ENCODE measurements at places on chromosomes 12 and 14.
A peak's percentile ranks its signal among the peaks of the same experiment; 100 is the strongest.

GRCh38 chr14:98198385-98198784, 1073.6 kb downstream of the BCL11B start:
- no peak for DNase-seq

- DNase-seq, result peak; percentile 73
Measured at GRCh38 chr14:49865431-49865859, 12.9 kb upstream of the NEMF start.

- DNase-seq, result no peak
Measured at GRCh38 chr12:66979251-66979650, 289.9 kb upstream of the CAND1 start.

DNA sequence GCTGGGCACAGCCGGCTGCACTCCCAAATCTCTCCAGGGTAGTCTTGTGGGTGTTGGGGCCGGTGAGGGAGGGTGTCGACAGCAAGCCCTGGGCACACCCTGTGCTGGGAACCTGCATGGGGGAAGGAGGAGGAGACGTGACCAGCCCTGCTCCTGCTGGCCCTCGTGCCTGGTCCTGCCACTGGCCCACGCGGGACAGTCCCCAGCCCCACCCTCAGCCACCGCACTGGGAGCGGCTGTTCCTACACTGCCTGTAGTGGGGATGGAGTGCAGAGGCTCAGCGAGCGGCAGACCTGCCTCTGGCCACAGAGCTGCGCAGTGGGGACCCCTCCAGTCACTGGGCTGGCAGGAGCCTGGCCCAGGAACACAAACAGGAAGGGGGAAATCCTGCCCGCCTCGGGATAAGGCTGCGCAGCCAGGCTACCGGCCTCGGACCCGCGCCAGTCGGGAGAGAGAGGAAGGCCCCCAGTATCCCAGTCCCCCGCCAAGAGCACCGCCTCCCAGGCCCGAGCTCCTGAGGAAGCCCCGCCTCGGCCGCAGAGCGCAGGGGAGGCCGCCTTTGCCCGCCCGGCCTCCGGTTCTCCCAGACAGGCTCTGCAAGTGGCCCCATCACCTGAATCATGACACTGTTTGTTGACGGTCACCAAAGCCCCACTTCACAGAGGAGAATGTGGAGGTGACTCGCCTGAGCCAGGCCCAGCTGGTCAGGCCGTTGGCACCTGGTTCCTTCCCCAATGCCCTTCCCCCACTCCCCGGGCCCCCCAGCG, 10.6 kb downstream of the AHNAK2 start:
- DNase-seq, result no peak

- DNase-seq, result no peak
Measured at GRCh38 chr12:102425109-102426039, 55.0 kb downstream of the IGF1 start.

- no peak for DNase-seq
Measured at GRCh38 chr12:111454716-111455447, 49.2 kb downstream of the SH2B3 start.

DNA sequence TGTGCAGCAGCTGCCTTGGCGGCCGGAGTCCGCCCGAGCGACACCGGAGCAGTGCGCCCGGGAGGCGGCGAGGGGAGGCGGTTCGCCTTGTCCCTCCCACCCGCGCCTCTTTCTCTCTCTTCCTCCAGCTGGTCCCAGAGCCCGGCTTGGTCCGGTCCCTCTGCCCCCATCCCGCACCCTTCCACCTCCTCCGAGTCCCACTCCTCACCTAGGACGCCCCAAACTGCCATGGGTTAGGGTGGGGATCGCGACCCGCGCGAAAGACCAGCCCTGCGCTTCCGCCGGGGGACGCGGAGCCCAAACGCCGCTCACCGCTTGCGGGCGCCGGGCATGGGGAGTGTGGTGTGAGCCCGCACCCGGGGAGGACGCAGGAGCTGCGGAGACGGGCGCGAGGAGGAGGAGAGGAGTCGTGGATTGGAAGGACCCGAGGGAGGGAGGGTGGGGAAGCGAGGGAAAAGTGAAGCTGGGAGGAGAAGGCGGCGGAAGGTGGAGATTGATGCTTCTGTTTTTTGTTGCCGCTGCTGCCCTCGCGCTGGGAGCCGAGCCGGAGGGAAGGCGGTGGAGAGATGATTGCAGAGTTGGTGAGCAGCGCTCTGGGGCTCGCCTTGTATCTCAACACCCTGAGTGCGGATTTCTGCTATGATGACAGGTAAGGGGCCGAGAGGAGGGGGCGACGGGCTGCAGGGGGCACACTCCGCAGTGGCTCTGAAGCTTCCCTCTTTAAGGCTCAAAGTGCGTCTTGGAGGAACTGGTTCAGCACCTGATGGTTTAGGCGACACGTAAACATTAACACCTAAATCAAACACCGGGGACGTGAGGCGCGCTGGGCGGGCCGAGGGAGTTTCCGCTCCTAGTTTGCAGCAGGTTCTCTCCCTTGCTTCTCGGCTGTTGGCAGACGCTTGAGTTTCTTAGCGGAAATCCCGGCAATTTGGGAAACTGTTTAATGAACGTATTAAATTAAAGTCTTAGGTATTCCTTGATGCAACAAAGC, 610 bp downstream of the TMTC2 start:
- peak; percentile 49 for DNase-seq

- DNase-seq, result no peak
Measured at GRCh38 chr14:22466491-22466890, 122.5 kb downstream of the DAD1 start.

DNA sequence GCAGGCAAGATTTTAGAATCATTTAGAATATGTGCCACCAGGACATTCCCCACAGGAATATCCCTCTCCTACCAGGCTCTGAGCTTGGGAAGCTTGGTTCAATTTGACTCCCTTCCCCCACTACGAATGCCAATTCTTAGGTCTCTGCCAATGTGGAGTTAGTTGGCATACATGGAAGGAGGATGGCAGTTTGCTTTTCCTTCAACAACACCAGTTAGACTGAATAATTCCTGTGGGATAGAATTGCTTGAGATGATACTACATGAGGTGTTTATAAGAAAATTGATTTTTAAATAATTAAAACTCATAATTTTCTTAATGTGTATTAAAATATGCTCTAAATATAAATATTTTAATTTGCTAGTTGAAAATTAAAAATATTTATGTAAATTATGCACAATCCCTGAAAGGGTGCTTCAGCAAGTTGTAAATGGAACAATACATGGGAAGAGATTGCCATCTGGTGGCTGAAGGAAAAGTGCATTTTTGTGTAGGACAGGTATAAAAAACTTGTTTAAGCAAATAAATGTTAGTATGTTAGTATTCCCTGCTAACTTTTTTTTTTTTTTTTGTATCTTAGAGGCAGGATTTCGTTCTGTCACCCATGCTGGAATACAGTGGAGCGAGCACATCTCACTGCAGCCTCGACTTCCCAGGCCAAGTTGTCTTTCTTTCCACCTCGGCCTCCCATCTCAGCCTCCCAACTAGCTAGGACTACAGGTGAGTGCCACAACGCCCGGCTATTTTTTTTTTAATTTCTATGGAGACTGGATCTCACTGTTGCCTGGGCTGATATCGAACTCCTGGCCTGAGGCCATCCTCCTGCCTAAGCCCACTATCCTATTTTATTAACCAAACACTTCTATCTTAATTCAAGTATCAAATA, 25.8 kb upstream of the STRAP start:
- DNase-seq, result peak; percentile 41

DNA sequence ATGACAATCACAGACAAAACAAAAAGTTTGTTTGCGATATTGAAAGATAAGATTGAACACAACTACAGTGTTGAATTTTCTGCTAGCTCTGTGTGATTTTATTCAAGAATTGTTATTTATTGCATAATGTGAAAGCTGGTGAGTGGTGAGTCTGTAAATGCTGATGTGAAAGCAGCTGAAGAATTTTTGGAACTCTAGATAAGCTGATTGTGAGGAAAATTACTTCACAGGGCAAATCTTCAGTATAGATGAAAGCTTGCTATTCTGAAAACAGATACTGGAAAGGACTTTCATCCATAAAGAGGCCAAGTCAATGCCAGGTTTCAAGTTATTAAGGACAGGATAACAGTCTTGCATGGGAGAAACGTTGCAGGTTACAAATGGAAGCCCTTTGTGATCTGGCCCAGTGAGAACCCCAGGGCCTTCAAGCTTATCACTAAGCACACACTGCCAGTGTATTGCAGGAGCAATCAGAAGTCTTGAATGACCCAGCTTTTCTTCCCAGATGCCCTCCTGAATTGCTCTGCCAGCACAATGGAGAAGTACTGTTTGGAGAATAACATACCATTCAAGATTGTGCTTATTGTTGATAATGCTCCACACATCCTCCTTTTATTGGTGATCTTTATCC, 153.7 kb downstream of the PCNX1 start:
- no peak for DNase-seq

- DNase-seq, result no peak
Measured at GRCh38 chr12:123713398-123713797, 1.2 kb downstream of the ATP6V0A2 start.

- DNase-seq, result no peak
Measured at GRCh38 chr14:20614038-20614840, 23.1 kb upstream of the RNASE12 start.

DNA sequence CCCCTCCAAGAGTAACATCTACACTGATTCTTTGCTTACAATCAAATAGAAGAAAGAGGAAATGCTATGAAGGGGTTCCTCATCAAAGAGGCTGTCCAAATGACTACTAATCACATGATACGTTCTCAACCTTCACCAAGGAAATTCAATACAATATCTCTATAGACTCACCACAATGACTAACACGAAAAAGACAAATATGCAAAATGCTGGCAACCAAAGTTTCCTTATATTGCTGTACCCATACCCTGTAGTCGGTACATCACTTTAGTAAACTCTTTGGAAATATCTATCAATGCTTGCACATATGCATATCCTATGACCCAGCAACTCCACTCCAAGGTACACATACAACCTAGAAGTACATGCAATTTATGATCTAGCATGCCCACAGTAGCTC, 1296.6 kb downstream of the AACS start:
- no peak for DNase-seq

- no peak for DNase-seq
Measured at GRCh38 chr14:39880106-39880695, 448.0 kb upstream of the FBXO33 start.

- no peak for DNase-seq
Measured at GRCh38 chr12:55663391-55663790, 26.7 kb downstream of the OR10P1 start.

DNA sequence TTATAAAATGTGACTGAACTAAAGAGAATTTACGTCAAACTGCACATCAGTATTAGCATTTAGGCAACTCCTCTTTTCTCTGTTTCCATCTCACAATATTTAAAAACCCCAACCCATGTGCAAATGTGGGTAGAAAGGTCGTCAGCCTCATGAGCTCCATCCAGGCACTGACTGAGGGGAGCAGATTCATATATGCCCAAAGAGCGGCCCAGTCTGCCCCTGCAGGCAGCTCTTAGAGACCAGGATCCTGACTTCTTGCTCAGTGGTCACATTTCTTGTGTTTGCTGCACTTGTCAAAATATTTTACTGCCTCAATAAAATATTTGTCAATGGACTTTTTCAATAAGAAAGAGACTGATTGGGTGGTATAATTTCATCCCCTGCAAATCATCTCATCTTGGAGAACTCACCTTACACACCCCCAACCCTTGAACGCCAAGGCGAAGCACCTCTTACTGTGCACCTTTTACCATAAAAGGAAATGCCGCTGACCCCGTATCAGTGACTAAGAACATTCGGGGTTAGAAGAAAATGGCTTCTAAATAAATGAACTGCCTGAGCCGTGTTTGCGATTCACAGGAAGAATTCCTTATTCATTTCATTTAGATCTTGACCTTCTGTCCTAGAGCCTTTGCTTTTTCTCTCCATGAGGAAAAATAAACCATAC, 418.8 kb downstream of the BCL11B start:
- DNase-seq, result no peak

- peak; percentile 53 for DNase-seq
Measured at GRCh38 chr12:546920-547845, 87.4 kb downstream of the B4GALNT3 start.

GRCh38 chr12:80190001-80190400, 90.7 kb downstream of the OTOGL start:
- no peak for DNase-seq

DNA sequence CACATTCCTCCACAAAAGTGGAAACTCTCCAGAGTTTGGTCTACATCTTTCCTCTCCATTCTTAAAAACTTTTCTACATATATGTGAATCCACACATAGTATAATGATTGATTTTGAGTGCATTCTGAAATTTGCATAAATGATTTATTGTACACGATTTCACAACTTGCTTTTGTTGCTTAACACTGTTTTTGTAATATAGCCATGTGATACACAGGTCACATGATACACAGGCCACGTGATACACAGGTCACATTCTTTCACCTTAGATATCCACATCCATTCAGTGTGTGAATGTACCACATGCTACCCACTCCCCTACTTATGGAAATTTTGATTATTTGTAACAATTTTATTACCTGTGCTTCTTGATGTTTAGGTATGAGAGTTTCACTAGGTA, 319.1 kb downstream of the ZFP36L1 start:
- DNase-seq, result no peak

DNA sequence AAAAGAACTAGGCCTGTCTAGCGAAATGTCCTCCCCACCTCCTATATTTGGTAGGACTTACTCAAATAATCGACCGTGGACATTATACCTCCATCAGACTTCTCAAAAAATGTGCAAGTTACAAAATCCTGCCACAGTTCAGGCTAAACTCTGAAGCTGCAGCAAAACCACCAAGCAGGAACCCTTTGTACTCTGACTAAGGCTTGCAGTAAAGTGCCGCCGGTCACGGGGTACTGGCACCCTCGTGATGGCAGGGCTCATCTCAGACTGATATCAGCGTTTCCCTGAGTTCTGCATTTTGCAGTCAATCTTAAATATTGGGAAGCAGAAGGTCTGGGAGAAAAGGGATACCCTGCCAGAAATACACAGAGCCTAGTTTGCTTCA, 17.1 kb downstream of the SLC11A2 start:
- DNase-seq, result peak; percentile 38

DNA sequence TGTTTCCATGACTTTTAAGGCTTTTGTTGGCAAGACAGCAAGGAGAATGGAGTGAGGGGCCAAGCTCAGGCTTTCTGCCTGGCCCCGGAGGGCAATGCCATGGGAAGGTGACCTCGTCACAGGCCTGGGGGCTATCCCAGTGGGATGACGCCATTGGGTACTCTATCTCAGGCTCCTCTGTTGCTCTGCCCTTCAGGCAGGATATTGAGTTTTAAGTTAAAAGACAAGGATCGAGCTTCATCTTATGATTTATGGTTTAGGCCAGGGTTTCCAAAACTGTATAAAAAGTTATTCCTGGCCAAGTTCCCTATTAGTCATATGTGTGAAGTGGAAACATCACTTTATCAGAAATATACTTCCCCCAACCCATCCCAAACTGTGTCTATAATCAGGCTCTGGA, 127.7 kb downstream of the ZFP36L1 start:
- no peak for DNase-seq

DNA sequence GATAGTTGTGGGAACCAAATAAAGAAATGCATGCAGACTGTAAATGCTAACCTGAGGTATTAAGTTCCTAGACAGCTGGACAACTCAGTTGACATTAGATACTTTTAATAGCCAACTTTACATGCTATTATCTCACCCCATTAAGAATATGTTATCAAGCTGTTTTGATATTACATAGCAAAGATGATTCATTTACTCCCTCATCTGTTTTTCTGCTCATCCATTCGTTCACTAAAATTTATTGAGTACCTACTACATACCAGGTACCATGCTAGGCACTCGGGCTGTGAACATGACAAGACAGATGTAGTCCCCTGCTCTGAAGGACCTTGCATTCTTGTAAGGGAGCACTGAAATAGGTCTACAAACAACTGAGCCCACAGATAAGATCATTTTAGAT, 192.4 kb downstream of the DACT1 start:
- no peak for DNase-seq

- no peak for DNase-seq
Measured at GRCh38 chr12:47785887-47786661, 13.0 kb downstream of the SLC48A1 start.
